ENCODE measurements at places on chromosomes 6 and 20.

DNA sequence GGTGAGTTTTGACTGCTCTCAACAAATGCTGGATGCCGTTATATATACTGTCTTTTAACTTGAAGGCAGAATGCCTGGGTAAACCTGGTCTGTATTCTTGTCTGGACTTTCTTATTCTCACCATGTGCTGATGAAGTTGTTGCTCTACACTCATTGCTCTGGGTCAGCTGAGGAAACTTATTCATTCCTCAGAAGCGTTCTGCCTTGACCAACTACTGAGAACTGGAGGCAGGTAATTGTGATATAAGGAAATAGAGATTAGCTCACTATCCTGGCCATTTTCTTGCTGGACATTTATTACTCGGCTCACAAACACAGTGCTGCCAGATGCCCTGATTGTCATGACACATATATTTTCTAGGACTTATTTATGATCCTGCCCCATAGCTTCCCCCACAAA, 103.6 kb downstream of the DNAH8 start:
- DNase-seq = no peak

GRCh38 chr6:83057705-83058321, 7.8 kb downstream of the UBE3D start:
- DNase-seq = peak; percentile 21

DNA sequence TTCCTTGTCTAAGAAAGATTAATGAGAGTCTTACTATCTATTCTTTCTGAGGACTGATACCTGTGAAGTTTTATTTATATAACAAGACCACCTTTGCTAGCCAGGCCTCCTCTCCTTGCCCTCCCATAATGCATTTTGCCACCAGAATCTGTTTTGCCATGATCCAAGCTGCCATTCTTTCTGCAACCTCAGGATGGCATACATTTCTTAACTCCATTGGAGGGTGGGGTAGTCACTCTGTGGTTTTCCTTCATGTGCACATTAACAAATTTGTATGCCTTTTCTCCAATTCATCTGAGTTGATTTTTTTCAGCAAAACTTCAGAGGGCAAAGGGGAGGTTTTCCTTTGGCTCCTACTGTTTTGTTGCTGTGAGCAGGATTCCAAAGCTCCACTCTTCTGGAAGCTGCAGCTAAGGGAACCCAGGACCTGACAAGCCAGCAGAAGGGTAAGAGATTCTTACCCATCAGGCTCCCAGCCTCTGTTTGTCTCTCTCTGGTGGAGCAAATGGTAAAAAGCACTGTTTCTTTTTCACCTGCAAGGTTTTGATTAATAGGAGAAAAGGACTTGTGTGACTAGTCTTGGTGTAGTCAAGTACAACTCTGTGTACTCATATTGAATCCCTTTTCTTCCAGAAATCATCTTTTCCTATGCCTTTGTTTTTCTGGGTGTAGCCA, 26.2 kb upstream of the ENPP4 start:
- DNase-seq = no peak

DNA sequence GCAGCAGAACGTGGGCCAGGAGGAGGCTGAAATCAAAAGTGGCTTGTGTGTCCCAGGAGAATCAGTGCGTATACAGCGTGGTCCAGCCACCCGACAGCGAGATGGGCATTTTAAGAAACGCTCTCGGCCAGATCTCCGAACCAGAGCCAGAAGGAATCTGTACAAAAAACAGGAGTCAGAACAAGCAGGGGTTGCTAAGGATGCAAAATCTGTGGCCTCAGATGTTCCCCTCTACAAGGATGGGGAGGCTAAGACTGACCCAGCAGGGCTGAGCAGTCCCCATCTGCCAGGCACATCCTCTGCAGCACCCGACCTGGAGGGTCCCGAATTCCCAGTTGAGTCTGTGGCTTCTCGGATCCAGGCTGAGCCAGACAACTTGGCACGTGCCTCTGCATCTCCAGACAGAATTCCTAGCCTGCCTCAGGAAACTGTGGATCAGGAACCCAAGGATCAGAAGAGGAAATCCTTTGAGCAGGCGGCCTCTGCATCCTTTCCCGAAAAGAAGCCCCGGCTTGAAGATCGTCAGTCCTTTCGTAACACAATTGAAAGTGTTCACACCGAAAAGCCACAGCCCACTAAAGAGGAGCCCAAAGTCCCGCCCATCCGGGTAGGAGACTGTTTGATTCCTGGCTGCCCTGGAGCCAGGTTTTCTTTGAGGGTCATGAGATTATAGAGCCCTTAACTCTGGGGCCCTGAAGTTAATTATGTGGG, 75.3 kb downstream of the ASXL1 start:
- DNase-seq = no peak

DNA sequence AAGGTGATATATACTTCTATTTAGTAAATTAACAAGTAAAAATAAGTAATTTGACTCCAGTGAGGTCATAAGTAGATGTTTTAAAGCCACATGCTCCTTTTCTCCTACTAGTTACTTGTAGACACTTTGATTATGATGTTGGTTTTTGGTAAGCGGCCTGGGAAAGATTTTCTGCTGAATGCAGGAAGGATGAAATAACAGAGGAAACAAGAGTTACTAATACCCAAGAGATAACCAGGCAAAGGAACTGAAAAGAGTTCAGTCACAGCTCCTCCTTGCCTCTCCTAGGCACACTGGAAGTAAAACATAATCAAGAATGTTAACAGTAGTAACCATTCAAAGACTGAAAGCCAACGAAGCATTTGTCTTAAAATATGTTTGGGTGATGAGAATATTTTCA, 203.3 kb downstream of the RNGTT start:
- DNase-seq = no peak

DNA sequence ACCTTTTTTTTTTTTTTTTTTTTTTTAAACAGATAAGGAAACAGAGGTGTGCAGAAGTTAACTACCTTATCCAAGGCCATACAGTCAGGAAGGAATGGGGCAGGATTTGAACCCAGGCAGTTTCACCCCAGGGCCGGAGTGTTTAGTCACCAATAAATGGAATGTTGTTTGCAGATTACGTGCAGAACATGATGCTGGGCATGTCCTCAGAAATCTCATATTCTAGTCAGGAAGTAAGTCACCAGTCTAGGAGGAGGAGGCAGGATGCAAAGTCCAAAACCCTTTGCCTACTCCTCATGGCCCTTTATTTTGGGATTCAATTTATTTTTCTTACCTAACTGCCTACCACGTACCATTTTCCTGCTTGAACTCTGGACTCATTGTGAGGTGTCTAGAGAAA, 57.1 kb upstream of the LRRC1 start:
- DNase-seq = no peak

DNA sequence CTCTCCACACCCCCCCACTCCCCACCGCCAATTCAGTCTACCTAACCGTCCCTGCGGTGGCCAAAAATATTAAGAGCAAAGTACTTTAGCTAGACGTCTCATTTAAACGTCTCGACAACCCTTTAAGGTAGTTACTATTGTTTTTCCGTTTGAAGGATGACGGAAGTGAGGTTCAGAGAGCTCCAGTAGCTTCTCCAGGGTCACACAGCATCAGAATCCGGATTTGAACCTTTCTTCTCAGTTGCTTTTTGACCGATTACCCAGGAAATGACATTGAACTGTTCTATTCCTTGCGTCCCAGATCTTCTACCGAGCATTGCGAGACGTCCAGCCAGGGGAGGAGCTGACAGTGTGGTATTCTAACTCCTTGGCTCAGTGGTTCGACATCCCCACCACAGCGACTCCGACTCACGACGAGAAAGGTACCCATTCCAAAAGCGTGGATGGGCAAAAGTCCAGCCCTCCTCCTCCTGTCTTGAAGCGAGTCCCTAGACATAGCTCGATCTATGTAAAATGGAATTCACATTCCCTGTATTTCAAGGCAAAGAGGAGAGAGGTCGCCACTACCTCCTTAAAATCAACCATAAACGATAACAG, 2.4 kb downstream of the PRDM13 start:
- no peak for DNase-seq

GRCh38 chr6:30035784-30036183, 25.3 kb upstream of the POLR1H start:
- no peak for DNase-seq

DNA sequence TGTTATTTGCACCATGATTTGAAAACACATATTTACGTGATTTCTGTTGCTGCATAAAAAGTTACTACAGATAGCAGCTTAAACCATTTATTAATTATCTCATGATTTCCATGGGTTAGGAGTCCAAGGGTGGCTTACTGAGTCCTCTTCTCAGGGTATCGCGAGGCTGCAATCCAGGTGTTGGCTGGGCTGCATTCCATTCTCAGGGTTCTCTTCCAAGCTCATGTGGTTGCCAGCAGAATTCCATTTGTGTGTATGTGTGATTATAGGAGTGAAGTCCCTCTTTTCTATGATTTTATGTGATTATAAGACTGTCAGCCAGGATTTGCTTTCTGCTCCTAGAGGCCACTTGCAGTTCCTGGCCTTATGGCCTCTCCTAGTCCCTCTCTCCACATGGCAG, 135.1 kb downstream of the FAM83B start:
- no peak for DNase-seq
